ENCODE measurements at places on chromosomes 1 and 21. TPM values are rescaled to one million over a fixed set of nuclear protein-coding genes. Genes with fewer than 3 reads are reported as not detected.

GRCh38 chr1:109181085-109181806 lies 32.5 kb upstream of the SARS1 start:
- H3K27me3 ChIP-seq = no peaks in the 10 kb centered on the region
- no peak for DNase-seq
- H3K27ac ChIP-seq = no peak overlapping the region
- no peak overlapping the region for H3K4me3 ChIP-seq

GRCh38 chr1:242187816-242188215 lies 188.9 kb upstream of the MAP1LC3C start:
- no peak overlapping the region for H3K4me3 ChIP-seq
- H3K36me3 ChIP-seq = no peaks in the 10 kb centered on the region
- H3K4me1 ChIP-seq = no peaks in the 10 kb centered on the region
- DNase-seq = no peak

Gene SPRR3
- total RNA-seq = not detected

DNA sequence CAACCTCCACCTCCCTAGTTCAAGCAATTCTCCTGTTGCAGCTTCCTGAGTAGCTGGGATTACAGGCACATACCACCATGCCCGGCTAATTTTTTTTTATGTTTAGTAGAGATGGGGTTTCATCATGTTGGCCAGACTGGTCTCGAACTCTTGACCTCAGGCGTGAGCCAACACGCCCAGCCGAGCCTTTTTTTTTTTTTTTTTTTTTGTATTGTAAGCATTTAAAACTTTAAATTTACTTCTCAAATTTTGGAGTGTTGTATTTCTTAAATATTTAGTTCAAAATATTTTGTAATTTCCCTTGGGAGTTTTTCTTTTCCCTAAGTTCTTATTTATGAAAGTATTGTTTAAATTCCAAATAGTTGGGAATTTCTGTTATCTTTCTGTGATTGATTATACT lies 9.2 kb upstream of the SCAF4 start:
- no peaks in the 10 kb centered on the region for H3K27me3 ChIP-seq
- DNase-seq = no peak
- H3K4me1 ChIP-seq = no peaks in the 10 kb centered on the region
- H3K36me3 ChIP-seq = no peaks in the 10 kb centered on the region
- H3K4me3 ChIP-seq = no peak overlapping the region
- H3K27ac ChIP-seq = no peak overlapping the region

GRCh38 chr21:30329203-30329875 lies 8.2 kb downstream of the KRTAP27-1 start:
- no peak overlapping the region for H3K4me3 ChIP-seq
- H3K4me1 ChIP-seq = no peaks in the 10 kb centered on the region
- no peak overlapping the region for H3K27ac ChIP-seq
- no peaks in the 10 kb centered on the region for H3K36me3 ChIP-seq

- DNase-seq = no peak
- H3K4me1 ChIP-seq = no peaks in the 10 kb centered on the region
- no peaks in the 10 kb centered on the region for H3K36me3 ChIP-seq
These were observed 69.8 kb downstream of the TBX15 start for GRCh38 chr1:118918230-118918939.

DNA sequence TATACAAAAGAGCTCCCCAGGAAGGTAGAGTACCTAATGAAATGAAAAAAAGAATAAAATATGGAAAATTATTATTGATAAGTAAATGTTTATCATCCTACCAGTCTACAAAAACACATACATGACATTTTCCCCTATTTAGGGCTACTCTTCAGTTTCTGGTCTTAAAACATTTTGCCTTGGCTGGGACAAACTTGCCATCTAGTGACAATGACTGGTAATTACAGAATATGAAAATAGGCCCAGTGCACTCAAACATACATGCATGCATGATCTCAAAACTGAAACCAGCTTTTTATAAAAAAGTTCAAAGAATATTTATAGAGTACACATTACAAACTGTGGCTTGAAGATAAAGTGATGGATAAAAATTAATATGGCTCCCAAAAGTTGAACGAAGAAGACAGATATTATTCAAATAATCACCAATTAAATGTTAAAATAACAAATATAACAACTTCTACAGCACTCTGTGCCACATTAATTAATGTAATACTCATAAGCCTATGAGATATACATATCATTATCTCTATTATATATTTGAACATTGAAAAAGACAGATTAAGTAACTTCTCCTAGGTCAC lies 10.5 kb upstream of the RNPC3 start:
- H3K27me3 ChIP-seq = no peaks in the 10 kb centered on the region
- H3K27ac ChIP-seq = no peak overlapping the region

DNA sequence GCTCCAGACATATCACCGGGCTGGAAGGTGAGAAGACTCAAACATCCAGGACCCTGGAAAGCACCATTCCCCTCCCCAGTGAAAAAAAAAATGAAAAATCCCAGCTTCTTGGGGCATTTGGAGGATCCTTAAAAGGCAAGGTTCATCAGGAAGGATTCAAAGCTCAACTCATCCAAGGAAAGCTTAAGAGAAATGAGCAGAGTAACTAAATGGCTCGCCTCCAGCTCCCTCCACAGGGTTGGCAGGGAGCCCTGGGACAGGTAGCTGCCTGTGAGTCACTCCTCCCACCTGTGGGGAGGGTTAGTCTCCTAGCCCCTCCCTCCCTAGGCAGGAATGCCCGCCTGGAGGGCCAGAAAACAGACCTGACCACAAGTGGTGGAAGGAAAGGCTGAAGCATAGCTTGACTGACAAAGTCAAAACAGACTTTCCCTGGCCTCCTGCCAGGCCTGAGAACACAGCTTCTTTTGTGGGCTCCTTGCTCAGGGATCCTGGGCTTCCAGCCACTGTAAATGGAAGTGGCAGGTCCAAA lies 712 bp upstream of the LAMB3 start:
- H3K27ac ChIP-seq = no peak overlapping the region
- peaks cover 4% of the 10 kb centered on the region for H3K4me1 ChIP-seq
- no peaks in the 10 kb centered on the region for H3K36me3 ChIP-seq
- H3K4me3 ChIP-seq = no peak overlapping the region

GRCh38 chr1:150537732-150538684 lies 11.2 kb upstream of the ADAMTSL4 start:
- no peak overlapping the region for H3K27ac ChIP-seq
- H3K4me3 ChIP-seq = no peak overlapping the region
- H3K36me3 ChIP-seq = no peaks in the 10 kb centered on the region
- H3K4me1 ChIP-seq = no peaks in the 10 kb centered on the region

Gene CD164L2
- not detected for total RNA-seq

- H3K27ac ChIP-seq = no peak overlapping the region
- H3K27me3 ChIP-seq = peaks cover 2% of the 10 kb centered on the region
- no peak for DNase-seq
- H3K4me3 ChIP-seq = no peak overlapping the region
These were observed 120.7 kb upstream of the CSF3R start for GRCh38 chr1:36603461-36603860.

DNA sequence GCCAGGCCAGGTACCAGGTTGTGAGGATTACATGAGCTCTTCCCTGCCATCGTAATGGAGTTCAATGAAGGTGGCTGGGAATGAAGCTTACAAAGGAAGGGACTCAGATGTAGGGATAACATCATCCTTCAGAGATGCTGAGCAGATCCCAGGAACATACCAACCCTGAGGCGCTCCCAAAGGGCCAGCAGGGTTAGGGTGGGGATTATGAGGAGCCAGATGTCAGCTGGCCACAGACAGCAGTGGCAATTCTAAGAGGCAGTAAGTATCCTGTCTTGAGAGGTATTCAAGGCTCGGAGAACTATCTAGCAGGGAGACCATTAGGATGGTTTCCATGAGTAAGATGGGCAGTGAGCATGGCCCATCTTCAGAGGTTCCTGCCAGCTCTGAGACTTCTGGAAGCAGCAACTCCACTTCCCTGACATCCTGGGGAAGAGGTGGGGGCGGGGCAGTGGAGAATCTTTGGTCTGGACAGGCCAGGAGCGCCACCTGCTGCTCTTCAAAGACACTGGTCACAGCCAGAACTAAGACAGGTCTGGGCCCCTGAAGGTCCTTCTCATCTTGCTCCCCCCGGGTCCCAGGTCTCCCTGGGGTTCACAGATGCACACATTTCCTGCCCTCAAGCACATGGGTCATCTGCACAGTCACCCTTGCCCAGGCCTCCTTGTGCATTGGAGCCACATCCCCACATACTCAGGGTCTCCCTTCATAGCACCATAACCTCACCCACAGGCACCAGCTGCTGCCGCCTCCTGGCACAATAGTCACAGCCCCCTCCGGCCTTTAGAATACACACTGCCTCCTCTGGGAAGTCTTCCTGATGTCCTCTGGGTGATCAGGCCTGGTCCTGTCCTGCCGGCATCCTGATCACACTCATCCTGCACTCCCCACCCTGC lies 2.7 kb upstream of the SDC3 start:
- H3K27ac ChIP-seq = no peak overlapping the region
- H3K36me3 ChIP-seq = no peaks in the 10 kb centered on the region
- H3K27me3 ChIP-seq = peaks cover 15% of the 10 kb centered on the region
- H3K4me3 ChIP-seq = no peak overlapping the region
- DNase-seq = peak; percentile 60

Gene CCDC30
- total RNA-seq = 6.1 TPM

Gene C1orf52
- total RNA-seq = 55.6 TPM

DNA sequence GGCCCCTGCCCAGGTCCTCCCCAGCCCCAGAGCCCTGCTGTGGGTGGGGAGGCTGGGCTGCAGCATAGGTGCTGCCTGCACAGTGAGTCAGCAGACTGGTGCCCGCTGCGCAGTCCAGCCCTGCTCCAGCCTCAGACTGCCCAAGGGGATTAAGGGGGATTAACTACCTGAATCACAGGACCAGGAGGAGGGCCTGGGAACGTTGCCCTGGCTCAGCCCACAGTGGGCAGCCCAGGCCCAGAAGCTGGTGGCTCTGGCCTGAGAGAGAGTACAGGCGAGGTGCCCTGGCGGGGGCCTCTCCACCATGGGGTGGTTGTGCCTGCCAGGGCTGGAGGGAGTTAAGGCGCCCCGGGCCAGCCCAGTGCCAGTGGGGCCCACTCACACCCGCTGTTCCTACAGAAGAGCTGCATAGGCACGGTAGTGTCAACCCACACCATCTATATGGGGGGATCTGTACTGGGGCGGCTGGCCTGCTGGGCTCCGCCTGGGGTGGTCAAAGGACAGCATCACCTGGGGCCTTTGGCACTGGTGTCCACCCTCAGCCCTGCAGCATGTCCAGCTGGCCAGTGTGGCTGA lies 2.3 kb downstream of the OBSCN start:
- H3K27me3 ChIP-seq = no peaks in the 10 kb centered on the region
- peaks cover 20% of the 10 kb centered on the region for H3K4me1 ChIP-seq
- no peak for DNase-seq
- no peak overlapping the region for H3K27ac ChIP-seq
- H3K4me3 ChIP-seq = no peak overlapping the region

Gene EXO1
- total RNA-seq = 2.3 TPM

DNA sequence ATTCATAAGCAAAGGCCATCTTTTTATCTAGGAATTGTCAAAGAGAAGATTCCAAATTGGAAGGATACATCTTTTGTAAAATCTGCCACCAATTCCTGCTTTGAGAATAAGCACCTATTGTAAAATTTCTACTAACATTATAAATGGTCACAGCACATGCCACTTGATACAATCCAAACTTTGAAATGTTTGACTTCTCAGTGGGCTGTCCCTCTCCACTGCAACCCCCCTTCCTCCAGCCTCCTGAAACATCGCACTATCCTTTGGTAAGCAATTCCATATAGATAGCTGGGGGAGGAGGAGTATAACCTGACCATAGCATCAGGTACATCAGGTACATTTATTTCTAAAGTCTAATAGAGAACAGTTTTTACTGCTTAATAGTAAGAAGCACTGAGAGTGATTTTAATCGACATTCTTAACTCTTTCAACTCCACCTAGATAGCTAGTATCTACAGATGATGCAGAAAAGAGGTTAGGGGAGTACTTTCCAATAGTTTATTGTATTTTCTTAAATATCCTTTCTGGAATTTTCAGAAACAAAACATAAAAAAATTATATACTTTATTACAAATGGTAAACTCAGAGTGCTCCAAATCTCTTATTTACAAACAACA lies 2.9 kb downstream of the JUN start:
- peak overlapping the region; percentile 89 for H3K4me3 ChIP-seq
- H3K27ac ChIP-seq = no peak overlapping the region
- peaks cover 28% of the 10 kb centered on the region for H3K4me1 ChIP-seq
- DNase-seq = no peak
- H3K36me3 ChIP-seq = no peaks in the 10 kb centered on the region

DNA sequence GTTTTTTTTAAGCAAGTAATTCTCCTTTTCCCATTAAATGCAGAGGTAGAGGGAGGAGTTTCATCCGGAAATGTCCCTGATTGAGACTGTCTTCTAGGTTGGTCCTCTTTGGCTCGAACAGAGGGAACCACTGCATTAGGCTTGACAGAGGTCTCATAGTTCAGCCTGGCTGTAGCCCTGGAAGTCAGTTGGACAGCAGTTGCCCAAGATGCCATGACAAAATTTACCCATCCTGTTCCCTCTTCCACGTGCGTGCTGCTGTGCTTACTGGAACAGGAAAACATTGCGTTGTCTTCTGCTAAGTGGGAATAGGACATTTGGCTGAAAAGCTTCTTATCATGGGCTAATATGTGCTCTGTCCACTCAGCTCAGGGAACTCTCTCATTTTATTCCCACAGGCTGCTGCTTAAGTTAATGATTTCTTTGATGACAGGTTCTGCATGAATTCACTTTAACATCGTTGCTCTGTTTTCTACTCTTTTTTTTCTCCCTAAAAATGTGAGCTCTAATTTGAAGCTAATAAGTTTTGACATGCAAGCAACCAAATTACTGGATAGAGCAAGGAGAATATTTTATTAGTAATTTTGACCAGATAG lies 18.0 kb downstream of the KCNK1 start:
- H3K4me1 ChIP-seq = no peaks in the 10 kb centered on the region
- no peaks in the 10 kb centered on the region for H3K36me3 ChIP-seq
- no peak for DNase-seq
- no peak overlapping the region for H3K27ac ChIP-seq

DNA sequence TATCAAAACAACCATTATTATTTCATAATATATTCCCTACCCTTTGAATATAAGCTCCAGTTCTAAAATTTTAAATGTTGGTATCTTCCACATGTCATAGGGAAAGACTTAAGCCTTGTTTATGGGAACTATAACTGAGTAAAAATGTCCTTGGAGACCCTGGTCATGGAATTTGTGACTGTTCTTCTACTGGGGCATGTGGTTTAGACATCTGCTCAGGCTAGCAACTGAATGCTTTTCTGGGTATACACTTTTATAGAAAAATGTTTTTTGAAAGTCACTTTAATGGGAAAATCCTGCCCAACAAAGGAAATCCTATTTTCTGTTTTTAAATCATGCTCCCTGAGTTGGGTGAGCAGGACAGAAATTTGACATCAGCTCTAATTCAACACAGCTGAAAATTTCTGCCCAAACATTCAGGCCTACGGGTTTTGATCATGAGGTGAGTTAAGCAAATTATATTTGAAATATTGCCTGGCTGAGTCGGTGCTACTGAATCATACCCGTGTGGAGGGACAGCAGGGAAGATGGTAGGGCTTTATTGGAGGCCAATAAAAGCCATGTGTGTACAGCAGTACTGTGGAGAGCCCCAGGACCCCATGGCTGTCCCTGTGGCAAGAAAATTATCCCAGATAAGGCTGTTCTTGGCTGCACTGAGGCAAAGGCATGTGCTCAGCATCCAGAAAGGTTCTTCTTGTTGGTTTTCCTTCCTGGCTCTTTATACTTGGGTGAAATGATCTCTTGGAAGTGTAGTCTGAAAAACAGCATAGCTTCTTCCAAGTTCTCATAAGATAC lies 391.8 kb downstream of the DISC1 start:
- H3K36me3 ChIP-seq = no peaks in the 10 kb centered on the region
- no peaks in the 10 kb centered on the region for H3K27me3 ChIP-seq
- DNase-seq = no peak
- H3K4me3 ChIP-seq = no peak overlapping the region
- no peaks in the 10 kb centered on the region for H3K4me1 ChIP-seq

GRCh38 chr1:245086389-245086969 lies 68.3 kb upstream of the KIF26B start:
- no peaks in the 10 kb centered on the region for H3K36me3 ChIP-seq
- H3K27ac ChIP-seq = no peak overlapping the region
- DNase-seq = no peak
- H3K4me3 ChIP-seq = no peak overlapping the region
- no peaks in the 10 kb centered on the region for H3K4me1 ChIP-seq
- H3K27me3 ChIP-seq = no peaks in the 10 kb centered on the region

Gene PSMG1
- 15.6 TPM for total RNA-seq
